ENCODE measurements at places on chromosomes 4 and X. TPM values are rescaled to one million over a fixed set of nuclear protein-coding genes. Genes with fewer than 3 reads are reported as not detected.

Gene RNF150
- total RNA-seq = 0.08 TPM

Gene F11
- not detected for total RNA-seq

Gene NSUN7
- 0.34 TPM for total RNA-seq

Gene RHOXF2B
- not detected for total RNA-seq

Gene TKTL2
- total RNA-seq = not detected

Gene WDFY3
- total RNA-seq = 19.7 TPM

Gene POF1B
- 9.1 TPM for total RNA-seq

Gene CHRDL1
- total RNA-seq = not detected

Gene ZCCHC13
- total RNA-seq = not detected

Gene BMPR1B
- 0.70 TPM for total RNA-seq

Gene TAF1
- total RNA-seq = 16.4 TPM

Gene WNK3
- total RNA-seq = 0.53 TPM

Gene UGT2A1
- total RNA-seq = not detected

Gene ERCC6L
- 2.2 TPM for total RNA-seq

Gene WDR44
- 11.5 TPM for total RNA-seq

Gene SCML2
- 0.62 TPM for total RNA-seq

Gene SSX3
- not detected for total RNA-seq

Gene EIF1AX
- 33.4 TPM for total RNA-seq

Gene OTUD6A
- total RNA-seq = not detected

Gene H2BW2
- total RNA-seq = not detected

Gene SCRG1
- total RNA-seq = not detected
